Activated naive CD4-positive, alpha-beta T cell treated with anti-CD3 and anti-CD28 coated beads for 36 hours (primary cell): ENCODE measurements at places on chromosomes 7 and 10.

GRCh38 chr7:34155220-34155908, 250.0 kb downstream of the BMPER start:
- no peak for DNase-seq

GRCh38 chr10:14040787-14041631, 289.7 kb downstream of the FRMD4A start:
- DNase-seq: no peak

DNA sequence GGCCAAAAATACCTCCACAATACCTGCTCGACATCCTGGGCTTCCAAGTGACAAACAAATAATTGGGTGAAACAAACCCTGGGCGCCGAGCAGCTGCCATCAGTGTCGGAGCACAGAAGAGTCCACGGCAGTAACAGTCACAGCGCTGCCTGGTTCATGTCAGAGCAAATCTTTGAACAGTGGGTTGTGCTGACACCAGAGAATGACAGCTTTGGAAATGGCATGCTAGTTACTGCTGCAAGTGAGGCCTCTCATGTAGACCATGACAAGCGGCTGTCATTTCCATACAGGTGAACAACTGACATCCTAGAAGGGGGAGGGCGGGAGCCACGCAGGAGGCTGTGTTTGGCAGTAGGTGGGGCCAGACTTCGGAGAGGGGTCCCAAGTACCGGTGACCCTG, 420.5 kb upstream of the GALNT17 start:
- DNase-seq: no peak

DNA sequence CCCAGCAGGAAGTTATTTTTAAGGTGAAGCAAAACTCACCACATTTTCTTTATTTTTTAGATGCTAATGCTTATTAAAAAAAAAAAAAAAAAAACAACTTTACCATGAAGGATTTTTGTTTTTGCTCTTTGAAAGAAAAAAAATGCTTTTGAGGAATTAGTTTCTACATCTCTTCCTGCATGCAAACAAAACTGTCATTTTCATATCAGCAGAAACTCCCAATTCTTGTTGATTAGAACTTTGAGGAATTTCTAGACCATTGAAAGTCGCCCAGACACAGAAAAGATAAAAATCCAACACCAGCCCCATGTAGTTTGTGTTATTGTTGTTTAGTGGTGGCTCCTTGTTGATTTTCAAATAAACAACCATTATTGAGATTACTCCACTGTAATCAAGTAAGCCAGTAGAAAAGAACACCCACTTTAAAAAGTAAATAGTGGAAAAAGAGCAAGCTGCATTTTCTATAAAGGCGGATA, 14.3 kb downstream of the SKIDA1 start:
- no peak for DNase-seq
